ENCODE measurements at places on chromosomes 1 and 21.

DNA sequence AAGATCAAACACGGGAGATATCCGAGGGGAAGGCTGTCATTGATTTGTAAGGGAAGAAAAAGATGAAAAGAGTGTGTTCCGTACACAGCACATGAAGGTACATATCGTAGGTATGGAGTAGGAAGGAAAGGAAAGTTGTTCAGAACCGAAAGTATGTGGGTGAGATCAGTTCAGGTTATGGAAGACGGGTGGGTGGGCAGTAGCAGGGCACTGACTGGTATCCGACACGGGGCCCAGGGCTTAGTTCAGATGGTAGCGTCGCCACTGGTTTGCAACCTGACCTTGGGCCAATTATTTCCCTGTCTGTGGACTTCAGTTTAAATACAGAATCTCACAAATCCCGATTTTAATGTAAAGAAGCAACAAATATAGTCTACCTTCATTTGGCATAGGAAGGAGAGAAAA, 27.8 kb upstream of the A3GALT2 start:
- DNase-seq: no peak

DNA sequence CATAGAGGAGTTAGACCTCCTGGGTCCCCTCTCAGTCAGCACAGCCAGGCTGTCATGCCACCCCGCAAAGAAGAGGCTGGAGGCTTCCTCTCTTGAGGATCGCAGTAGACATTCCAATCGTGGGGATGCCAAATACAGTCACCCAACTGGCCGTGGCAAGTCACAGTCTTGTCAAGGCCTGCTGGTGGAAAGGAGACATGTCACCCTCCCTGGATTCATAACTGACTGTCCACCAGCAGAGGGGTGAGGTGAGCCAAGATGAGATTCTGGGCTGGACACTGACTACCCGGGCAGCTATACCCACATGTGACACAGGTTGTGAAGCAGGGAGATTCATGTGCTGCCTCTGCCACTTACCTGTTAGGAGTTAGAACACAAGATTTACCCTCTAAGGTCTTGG, 123.5 kb upstream of the NGF start:
- DNase-seq: no peak

- DNase-seq: peak; percentile 36
These were observed 176.9 kb upstream of the LMO4 start for GRCh38 chr1:87151500-87152421.

DNA sequence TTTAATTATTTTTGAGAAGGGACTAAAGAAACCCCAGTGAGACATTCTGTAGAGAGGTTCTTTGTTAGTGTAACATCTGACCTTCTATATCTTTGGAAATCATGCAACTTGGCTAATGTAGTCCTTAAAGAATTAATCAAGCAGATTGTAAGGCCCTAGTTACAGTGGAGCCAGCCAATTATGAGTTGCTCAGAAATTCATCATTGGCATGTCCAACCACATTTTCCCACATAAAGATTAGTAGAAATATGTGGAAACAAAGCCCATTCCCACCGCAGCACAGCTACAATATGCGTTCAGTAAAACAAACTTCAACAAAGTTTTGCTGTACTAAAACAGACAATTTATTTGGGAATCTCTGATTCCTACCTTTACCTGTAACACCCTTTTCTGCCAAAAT, 27.8 kb downstream of the WNT2B start:
- DNase-seq: no peak

- DNase-seq: no peak
These were observed 190.9 kb downstream of the GIPC2 start for GRCh38 chr1:78236716-78237115.

GRCh38 chr1:200296091-200296661, 113.7 kb downstream of the ZNF281 start:
- no peak for DNase-seq

DNA sequence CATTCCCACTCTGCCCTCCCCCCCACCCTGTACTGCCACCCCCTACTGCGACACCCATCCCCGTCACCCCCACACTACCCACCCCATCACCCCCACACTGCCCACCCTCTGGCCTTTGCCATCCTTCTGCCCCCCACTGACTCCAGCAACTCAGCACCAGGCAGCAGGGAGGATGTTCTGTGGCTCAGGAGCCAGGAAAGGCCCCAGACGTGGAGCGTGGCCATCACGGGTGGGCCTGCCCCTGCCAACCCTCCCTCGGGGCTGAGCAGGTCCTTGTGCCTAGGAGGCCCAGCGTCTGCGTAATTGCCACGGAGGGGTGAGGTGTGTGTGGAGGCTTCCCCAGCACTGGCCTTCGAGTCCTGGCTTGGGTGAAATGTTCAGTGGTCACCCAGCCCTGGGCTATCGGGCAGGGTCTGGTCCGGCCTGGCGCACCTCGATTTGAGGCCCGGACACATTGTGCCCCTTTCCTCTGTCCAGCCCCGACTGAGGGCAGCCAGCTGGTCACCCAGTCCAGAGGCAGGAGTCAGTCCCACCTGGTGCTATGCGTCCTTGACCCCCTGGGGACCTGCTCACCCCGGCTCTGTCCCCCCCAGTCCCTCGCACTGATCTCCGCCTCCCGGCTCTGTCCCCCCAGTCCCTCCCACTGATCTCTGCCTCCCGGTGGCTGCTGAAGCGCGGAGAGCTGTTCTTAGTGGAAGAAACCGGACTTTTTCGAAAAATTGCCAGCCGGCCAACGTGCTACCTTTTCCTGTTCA, 23.0 kb downstream of the ARHGEF16 start:
- DNase-seq: no peak

DNA sequence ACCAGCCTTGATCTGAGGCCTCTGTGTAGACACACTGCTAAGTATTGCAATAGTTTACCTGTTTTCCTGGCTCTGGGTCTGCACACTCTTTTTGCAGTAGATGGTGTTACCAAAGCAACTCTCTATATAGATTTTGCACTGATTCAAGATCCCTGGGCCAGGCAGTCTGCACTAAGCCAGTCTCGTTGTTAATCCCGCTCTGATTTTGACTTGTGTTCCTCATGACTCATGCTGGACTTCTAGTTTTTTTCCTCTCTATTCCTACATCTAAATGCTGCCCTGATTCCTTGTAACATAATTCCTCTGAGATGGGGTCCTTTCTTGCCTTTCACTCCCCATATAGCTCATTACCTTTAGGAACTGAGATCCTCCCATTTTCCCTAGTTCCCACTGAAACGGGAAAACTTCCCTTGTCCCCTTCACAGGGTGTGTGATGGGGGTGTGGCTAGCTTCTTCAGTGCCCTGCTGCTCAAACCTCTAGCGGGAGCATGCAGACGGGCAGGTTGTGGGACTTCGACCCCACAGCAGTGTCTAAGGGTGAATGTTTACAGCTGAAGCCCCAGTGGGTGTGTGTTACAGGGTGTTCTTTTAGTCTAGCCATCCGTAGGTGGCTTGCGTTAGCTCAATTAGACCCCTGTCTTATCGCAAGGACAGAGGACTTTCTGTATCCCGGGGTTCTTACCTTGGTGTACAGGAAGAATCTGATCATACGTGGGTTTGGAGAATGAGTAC, 106.5 kb upstream of the RAB3GAP2 start:
- DNase-seq: no peak

DNA sequence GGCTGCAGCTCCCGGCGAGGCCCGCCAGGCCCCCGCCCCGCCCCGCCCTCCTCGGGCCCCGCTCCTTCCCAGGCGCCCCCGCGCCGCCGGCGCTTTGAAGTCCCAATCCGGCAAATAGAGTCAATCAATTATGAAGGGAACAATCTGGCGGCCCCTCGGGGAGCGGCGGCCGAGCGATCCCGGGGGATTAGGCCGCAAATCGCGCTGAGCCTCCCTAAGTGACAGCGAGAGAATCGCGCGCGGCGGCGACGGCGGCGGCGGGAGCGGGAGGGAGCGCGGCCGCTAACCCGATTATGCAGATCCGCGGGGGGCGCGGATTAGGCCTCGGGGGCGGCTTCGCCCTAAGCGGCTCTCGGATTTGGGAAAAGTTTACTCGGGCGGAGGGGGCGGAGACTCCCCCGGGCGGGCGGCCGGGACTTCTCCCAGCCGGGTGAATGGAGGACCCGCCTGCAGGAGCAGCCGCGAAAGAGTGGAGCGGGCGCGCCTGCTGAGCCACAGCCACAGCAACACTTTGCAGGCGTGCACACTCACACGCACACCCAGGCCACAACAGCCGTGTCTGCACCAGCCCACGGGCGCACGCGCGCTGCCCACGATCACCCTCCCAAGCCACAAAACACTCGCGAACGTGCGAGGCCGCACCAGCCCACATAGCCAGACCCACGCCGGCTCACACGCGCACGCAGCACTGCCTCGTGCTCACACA, 23.0 kb upstream of the DMBX1 start:
- no peak for DNase-seq

GRCh38 chr1:237913345-237913744, 22.6 kb upstream of the ZP4 start:
- DNase-seq: no peak

- no peak for DNase-seq
These were observed 657.4 kb downstream of the AJAP1 start for GRCh38 chr1:5311634-5312292.

GRCh38 chr1:165852871-165853270, 25.5 kb downstream of the UCK2 start:
- no peak for DNase-seq

GRCh38 chr1:180358649-180359048, 128.6 kb downstream of the LHX4 start:
- no peak for DNase-seq

- DNase-seq: no peak
These were observed 36.1 kb downstream of the CD247 start for GRCh38 chr1:167482184-167482583.

GRCh38 chr1:103025858-103026409, 82.4 kb downstream of the COL11A1 start:
- no peak for DNase-seq

DNA sequence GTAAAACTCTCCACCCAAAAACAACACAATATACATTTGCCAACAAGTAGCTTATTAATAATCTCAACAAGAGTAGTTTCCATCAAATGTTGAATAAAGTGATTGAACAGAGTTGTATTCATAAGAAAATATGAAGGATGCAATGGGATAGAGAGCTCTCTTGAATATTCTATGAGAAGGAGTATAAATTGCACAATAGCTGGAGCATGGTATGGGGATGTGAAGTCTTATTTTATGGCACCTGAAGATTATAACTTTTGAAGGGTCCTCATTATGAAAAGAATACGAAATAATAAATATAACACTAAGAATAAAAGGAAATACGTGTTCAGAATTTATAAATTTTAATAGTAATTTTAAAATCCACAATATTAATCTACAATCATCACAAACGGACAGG, 1415.1 kb downstream of the KCNT2 start:
- DNase-seq: no peak

DNA sequence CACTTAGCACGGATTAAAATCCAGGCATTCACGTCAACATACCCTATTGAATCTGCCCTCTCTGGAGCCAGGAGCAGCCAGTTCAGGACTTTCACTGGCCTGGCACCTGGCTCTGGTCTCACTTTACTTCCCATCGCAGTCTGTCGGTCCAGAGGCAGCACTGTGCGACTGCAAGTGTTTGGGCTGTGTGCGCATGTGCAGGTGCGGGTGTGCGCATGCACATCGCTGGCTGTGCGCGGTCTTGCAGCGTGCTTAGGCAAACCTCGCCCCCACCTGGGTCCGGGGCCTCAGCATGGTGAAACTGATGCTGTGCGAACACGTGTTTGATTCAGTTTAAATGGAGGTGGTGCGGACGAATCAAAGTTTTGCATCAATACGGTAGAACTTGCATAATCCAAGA, 38.0 kb downstream of the ATF3 start:
- DNase-seq: no peak

- DNase-seq: no peak
These were observed 28.0 kb upstream of the PLEKHG5 start for GRCh38 chr1:6519491-6519934.

- no peak for DNase-seq
These were observed 143.5 kb downstream of the DMRTA2 start for GRCh38 chr1:50279622-50280330.

DNA sequence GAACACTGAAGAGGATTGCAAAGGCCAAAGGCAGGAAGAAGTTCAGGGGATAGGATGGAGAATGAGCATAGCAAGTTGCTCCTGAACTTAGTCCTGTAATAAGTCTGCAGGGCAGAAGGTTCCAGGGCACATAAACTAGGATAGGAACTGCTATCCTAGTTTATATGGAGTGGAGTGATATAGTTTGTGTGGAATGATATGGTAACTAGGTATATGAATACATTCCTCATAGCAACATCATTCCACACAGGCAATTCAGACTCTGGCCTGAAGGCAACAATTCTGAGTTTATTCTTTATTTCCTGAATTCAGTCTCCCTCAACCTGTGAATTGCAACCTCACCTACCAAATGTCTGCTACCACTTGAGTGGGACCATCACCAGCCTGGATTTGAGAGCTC, 154.9 kb upstream of the GREM2 start:
- no peak for DNase-seq

DNA sequence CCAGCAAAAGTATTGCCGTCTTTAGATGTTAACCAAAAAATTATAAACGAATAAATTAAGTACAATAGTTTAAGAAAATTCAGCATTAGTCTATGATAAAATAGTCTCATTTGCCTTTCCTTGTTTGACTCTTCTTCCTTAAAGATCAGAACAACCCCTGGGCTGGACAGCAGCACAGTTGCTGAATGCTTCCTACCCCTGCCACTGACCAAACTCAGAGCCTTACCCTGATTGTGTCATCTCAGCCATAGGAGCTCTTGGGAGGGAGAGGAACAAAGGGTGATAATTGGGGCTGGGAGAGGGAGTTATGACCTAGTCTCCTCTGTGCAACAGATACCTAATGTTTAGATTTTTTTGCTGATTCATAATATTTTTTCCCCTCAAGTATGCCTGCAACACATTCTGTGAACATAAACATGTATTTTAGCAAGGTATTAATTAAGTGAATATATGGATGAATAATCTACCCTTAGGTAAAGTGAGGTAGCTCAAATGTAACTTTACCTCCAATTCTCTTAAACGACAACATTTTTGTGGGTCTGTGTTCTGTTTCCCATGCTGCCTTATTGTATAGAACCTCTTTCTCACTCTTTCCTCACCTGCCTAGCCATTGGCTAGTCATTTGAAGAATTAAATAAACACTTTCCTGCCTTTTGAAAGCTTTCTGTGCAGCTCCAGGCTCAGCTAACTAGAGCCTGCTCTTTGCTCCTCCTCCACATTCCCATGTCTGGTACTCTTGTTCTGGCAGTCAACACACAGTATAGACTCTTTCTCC, 46.1 kb downstream of the FGGY start:
- DNase-seq: no peak

- DNase-seq: no peak
These were observed 3.7 kb upstream of the C1orf210 start for GRCh38 chr1:43288785-43289706.

DNA sequence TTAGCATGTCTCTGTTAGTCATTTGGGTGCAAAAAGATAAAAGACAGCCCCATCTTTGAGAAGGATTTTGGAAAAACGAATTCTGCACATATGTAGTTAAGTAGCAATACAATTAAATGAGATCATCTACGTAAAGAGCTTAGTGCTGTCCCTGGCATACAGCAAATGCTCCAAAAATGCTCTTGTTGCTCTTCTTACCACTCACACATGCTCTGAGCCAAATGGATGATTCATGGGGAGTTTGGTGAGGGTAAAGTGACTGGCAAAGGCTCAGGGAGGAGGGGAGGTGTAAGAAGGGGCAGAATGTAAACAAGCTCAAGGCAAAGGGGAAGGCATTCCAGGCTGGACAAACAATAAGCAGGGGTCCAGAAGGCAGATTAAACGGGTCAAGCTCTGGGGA, 191.9 kb downstream of the AK5 start:
- no peak for DNase-seq

GRCh38 chr1:58779801-58780382, 4.0 kb downstream of the JUN start:
- DNase-seq: no peak

Data from activated naive CD4-positive, alpha-beta T cell treated with anti-CD3 and anti-CD28 coated beads, Interleukin-2, amount 50 U/mL, for 72 hours (primary cell).